ENCODE measurements at places on chromosomes 7 and 10.

DNA sequence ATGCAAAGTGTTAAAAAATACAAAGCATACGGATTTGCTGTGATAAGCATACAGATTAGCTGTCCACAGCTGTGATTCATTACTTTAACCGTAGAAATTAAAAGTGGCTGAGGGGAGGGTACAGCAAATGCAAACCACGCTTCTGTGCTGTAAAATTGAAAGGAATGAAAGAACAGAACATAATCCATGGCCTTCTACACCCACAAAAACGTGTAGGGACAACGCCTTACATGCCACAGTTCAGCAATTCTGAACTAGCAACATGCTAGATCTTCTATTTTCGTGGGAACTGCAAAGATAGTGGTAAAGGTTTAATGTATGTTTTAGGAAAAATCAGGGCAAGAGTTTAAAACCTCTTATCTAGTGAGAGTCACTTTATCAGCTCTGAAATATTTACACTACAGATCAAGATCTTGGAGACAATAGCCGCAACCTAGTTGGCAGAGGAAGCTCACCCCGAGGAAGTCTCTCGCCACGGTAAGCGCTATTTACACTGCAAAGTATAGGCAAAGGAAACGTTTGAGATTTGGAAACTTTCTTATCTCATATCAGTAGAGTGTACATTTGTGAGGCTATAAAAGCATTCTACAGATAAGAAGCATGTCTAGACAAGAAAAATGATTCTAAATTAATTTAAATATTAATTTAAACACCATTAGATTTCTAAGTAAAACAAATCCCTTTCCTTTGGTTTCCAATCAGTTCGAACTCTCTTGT is 193.6 kb downstream of the MLLT10 start:
- no peak for DNase-seq

DNA sequence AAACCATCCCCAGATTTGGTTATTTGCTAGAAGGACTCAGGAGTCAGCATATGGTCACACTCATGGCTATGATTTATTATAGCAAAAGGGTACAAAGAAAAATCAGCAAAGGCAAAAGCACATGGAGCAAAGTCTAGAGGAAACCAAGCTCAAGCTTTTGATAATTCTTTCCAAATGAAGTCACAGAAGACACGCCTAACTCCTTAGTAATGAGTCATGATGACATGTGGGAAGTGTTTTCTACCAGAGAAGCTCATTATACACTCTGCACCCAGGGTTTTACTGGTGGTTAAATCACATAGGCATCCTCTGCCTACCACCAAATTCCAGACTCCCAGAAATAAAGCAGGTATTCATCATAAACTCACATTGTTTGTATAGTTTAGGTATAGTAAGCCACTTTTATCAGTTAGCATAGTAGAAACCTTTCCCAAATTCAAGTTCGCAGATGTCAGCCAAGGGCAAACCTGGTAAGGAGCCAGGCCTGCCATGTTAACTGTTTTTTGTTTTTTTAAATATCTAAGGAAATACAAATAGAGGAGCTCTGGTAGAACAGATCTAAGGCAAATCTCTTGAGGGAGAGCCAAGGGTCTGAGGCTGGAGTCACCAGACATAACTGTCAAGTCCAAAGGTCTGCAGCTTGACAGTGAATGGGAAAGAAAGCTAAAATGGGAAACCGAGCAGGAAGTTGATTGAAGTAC is 15.4 kb upstream of the HIBADH start:
- peak; percentile 85 for DNase-seq

GRCh38 chr10:132515811-132516726 is 21.5 kb upstream of the INPP5A start:
- DNase-seq, result no peak

DNA sequence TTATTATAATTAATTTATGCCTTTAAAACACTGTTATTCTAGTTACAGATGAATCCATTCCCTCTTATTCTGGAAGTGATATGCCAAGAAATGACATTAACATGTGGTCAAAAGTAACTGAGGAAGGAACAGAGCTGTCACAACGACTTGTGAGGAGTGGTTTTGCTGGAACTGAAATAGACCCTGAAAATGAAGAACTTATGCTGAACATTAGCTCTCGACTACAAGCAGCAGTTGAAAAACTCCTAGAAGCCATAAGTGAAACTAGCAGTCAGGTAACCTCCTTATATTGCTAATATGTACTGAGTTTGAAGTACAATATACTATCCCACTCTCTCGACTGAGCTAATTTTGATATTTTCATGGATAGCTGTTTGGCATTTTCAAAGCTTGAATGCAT is 81.6 kb downstream of the CYP51A1 start:
- no peak for DNase-seq

DNA sequence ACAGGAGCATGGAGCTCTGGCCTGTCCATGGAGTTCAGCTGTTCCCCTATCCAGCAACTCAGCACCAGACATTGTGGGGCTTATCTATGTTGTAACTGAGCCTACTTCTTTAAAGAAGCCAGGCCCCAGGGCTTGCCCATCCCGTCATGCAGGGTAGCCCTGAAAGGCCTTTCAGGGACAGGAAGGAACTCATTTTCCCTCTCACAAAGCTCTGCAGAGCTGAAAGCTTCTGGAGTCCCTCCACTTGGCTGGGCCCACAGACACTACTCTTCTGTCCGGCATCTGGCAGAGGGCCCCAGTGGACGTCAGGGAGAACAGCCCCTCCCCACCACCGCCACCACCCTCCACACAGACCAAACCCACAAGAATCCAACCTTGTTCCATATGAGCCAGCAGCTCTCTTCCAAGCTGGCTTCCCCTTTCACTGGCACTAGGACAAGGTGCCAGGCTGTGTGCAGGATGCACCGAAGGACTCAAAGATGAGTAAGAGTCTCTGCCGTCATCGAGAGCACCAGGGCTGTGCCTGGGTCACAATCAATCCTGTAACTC is 33.1 kb downstream of the DENND2A start:
- peak; percentile 57 for DNase-seq

GRCh38 chr7:74502216-74502891 is 48.6 kb downstream of the GTF2IRD1 start:
- no peak for DNase-seq

- no peak for DNase-seq
Observed at GRCh38 chr7:33952824-33953223, 47.5 kb downstream of the BMPER start.

- DNase-seq, result no peak
Observed at GRCh38 chr10:71522442-71523144, 125.9 kb downstream of the CDH23 start.

DNA sequence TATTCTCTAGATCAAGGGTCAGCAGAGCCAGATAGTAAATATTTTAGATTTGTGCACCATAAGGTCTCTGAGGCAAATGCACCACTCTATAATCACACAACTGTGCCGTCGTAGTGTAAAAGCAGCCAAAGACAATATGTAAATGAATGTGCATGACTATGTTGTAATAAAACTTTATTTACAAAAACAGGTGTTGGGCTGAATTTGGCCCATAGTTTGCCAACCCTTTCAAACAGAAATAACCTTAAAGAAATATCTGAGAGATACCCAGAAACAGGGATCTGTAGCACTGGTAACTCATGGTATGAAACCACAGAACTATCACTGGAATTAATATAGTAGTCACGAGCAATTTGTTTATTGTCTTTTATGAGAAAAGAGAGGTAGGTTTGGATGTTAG is 86.0 kb downstream of the ARID5B start:
- DNase-seq, result no peak

GRCh38 chr10:6520138-6520537 is 59.9 kb downstream of the PRKCQ start:
- DNase-seq, result no peak

DNA sequence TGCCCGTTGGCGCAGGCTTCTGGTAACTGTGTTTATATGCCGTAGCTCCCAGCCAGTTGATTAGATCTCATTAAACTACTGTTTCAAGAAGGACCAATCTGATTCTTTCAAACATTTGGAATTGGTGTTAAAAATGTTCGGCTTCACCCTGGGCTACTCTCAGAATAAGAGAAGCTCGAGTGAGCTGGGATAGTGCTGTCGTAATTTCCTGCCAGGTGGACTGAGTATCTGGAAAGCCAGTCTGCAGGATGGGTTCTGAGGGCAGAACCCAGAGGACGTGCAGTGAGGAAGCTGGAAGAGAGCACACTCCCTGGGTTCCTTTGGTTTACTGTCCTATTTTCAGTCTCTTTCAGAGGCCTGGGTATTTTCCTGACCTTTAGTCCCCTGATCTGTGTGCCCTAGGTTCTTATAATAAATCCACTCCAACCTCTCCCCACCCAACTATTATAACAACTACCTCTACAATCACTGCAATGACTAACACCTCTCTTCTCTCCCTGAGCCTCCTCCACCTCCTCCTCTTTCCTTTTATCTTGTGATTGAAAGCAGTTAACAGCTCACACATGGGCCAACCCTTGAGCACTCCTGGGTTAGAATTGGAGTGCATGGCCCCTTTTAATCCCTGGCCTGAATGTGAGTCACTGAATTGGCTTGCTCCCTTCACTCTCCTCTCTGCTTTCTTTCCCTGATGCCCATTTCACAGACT is 63.0 kb downstream of the AOAH start:
- no peak for DNase-seq

- no peak for DNase-seq
Observed at GRCh38 chr10:98110356-98110755, 24.1 kb upstream of the R3HCC1L start.

- DNase-seq, result no peak
Observed at GRCh38 chr10:67050415-67050814, 124.6 kb downstream of the LRRTM3 start.
